ENCODE measurements at places on chromosomes 4 and X. TPM values are rescaled to one million over a fixed set of nuclear protein-coding genes. Genes with fewer than 3 reads are reported as not detected.

DNA sequence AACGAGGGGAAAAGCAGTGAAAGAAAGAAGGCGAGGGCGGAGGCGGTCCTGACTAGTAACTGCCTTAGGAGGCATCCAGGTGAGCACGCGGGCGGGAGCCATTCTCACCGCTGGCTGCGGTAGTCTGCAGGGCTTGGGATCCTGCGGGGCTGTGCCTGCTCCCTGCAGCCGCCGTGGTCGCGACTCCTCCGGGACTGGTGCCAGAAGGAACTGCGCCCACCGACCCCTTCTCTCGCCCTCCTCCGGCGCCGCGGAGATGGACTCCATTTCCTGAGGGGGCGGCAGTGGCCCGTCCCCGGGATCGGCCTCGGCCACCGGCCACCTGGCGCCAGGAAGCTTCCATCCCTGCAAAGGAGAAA lies 543 bp downstream of the NFXL1 start:
- no peaks in the 10 kb centered on the region for H3K27me3 ChIP-seq
- H3K4me1 ChIP-seq = peaks cover 10% of the 10 kb centered on the region

DNA sequence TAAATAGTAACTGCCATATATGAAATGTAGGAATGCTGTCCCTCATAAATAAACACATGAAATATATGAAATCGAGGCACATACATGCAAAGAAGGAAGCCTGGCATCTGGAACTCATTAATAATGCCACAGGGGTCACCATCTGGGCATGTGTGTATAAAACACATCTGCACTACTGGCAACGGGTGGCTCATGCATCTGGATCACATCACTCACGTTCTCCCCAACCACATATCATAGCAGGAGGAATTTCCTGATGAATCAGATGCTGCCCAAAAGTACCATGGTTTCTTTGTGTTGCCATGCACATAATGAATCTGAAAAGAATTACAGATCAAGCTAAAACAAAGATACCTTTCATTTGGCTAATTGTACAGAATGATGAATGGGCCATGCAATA lies 28.6 kb downstream of the RNF175 start:
- H3K27me3 ChIP-seq = no peaks in the 10 kb centered on the region
- DNase-seq = no peak
- no peak overlapping the region for H3K27ac ChIP-seq
- no peaks in the 10 kb centered on the region for H3K36me3 ChIP-seq
- no peak overlapping the region for H3K4me3 ChIP-seq
- peaks cover 3% of the 10 kb centered on the region for H3K4me1 ChIP-seq

- no peak for DNase-seq
- H3K27ac ChIP-seq = no peak overlapping the region
- H3K36me3 ChIP-seq = no peaks in the 10 kb centered on the region
- H3K27me3 ChIP-seq = no peaks in the 10 kb centered on the region
- H3K4me1 ChIP-seq = no peaks in the 10 kb centered on the region
- H3K4me3 ChIP-seq = no peak overlapping the region
These were observed 258.9 kb downstream of the SPANXN1 start for GRCh38 chrX:145506214-145506613.

Gene FAM156A
- total RNA-seq = 11.3 TPM

Gene MMAA
- total RNA-seq = 7.6 TPM

DNA sequence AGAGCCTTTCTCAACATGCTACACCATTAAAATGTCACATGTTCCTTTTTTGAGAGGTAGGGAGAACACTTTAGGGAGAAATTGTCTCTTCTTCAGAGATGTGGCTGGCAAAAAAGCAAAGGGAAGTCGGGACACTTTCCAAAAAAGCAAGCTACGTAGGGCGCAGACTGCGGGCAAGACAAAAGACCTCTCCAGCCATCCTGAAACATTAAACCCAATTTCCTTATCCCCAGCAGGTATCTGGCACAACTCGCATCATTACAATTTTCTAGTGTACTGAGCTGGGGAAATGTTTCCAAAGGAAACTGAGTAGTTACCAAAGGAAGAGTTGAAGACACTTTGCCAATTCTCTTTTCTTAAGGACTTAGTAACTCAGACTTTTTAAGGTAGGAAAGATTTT lies 116.0 kb downstream of the PACRGL start:
- no peaks in the 10 kb centered on the region for H3K27me3 ChIP-seq
- H3K36me3 ChIP-seq = no peaks in the 10 kb centered on the region
- peaks cover 21% of the 10 kb centered on the region for H3K4me1 ChIP-seq
- DNase-seq = no peak

GRCh38 chr4:125682730-125683129 lies 368.0 kb downstream of the FAT4 start:
- H3K27me3 ChIP-seq = no peaks in the 10 kb centered on the region
- no peak overlapping the region for H3K27ac ChIP-seq
- H3K4me3 ChIP-seq = no peak overlapping the region
- no peaks in the 10 kb centered on the region for H3K4me1 ChIP-seq
- no peak for DNase-seq

Data from esophagus squamous epithelium (tissue), 5 donors.